Fibroblast of villous mesenchyme (primary cell): ENCODE measurements at places on chromosomes 3 and 15. TPM values are rescaled to one million over a fixed set of nuclear protein-coding genes. Genes with fewer than 3 reads are reported as not detected.

DNA sequence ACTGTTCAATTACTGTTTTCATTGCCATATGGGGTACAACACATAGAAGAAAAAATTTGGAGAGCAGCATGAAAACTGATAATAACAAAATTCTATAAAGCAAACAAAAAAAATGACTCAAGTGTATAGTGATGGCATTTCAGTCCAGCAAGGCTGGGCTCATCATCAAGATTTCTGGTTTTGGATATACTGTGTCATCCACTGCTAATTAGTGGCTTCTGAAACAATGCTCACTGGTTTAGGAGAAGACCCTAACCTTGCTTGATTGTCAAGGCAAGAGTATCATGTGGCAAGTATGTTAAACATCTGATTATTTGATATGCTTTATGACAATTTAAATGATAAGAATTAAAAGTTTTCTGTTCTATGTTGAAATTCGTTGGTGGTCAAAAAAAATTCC is 96.9 kb downstream of the RFX7 start:
- no peak for DNase-seq

DNA sequence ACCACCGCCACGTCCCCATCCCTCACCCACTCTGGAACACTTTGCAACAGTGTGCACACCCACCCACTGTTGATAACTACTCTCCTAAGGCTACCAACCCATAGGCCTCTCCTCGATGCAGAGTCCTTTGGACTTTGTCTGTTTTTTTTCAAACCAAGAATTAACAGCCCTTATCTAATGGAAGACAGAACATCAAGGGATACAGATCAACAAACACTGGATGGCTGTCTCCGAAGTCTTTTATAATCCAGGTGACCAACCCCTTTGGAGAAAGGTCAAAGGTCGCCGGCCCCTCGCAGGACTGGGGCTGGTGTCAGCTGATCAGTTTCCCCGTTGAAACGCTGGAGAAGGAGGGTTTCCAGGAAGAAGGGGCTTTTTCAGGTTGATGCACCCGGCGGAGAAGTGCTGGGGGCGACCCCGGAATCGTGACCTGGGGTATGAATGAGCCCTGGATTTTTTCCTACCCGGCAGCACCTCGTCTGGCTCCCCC is 532 bp downstream of the B4GALT4 start:
- peak; percentile 35 for DNase-seq

DNA sequence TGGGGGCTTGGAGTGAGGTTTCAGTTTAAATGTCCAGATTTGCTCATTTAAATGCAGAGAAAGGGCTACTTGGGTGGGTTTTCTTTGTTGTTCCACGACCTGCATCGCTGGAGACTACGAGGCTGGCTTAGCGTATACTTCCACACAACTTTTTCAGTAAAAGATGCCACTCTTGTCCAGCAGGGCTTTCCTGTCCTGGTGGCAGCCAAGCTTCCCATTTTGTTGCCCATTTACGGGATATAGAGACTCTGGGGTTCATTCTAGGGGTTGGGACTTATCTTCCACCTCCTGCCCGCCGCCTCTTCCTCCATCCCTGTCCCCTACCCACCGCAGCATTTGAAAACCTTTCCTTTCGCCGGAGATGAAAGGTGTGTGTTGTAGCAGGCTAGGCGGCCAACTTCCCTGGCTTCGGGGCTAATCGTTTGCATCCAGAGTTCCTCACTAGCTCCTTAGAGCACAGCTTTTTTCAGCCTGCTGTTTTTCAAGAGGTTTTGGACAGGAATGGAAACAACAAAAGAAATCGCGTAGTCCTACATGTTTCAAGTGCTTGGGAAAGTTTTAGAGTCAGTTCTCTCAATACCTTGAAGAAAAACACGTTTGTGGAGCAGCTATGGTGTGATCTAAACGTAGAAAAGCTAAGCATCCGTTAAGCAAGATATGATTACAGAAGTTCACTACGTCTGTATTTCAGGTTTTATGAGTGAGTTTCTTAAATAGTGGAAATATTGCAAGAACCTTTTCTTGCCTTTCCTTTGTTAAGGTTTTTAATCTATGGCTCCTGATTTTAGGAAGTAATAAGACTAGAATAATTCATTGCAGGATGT is 843 bp downstream of the CHRNA5 start:
- DNase-seq = peak; percentile 8

DNA sequence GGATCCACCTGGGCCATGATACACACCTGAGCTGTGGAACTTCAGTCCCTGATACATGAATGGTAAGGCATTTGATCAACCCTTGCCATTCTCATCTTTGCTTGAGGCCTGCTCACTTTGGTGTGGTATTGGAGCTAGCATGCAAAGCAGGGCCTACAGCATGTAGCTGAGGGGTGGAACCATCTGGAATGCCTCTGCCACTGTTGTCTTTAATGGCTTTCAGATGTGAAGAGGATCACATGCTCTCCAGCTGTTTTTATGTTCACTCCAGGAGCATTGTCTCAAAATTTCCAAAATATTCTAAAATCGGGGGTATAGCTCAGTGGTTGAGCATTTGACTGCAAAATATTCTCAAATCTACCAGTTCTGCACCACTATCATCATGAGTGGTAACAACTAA is 64.4 kb upstream of the PHLDB2 start:
- DNase-seq = no peak

- DNase-seq = no peak
These were observed 345.3 kb downstream of the CHST2 start for GRCh38 chr3:143464850-143465249.

DNA sequence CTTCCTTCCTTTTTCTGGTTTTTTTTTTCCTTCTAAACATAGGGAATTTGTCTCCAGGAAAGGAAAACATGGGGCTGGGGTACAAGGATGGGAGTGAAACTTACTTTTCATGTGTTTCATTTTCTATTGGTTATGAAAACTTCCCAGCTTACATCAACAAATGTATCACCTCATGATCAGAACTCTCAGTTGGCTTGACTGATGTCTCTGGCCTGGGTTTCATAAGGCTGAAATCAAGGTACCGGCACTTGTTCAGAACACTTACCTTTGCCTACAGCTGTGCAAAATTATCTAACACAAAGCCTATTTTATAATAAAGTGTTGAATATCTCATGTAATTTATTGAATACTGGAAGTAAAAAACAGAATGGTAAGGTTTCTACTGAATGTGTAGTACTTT is 91.8 kb upstream of the STT3B start:
- DNase-seq = no peak

DNA sequence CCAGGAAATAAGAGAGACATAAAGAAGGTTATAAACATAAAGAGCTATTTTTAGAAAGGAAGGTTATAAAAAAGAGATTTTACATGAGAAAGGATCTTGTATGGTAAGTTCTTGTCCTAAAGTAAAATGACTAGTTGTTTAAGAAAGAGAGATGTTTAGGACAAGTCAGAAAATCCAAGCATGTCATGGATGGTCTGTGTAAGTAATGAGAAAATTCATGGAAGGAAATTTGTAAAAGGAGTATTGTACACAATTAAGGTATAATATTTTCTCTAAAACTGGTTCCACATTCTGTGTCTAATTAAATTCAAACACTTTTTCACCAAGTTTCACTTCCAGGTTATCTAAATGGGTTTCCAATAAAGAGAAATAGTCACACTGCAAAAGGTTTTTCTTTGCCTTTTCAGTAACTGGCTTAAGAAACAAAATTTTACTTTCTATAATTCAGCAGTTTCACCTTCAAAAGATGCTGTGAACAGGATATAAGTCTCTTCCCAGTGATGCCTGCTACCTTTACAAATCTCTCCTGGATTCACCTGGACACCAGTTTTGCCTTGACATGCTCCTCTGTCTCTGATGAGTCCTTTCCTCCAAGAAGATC is 455.7 kb downstream of the ZIC1 start:
- no peak for DNase-seq

Gene LAMB2
- total RNA-seq = 369 and 378 TPM in 2 replicates
